NCI-H1930 (cell line): ENCODE measurements at places on chromosomes 1 and 21.

- DNase-seq: no peak
Observed at GRCh38 chr1:204623894-204624361, 61.6 kb downstream of the LRRN2 start.

DNA sequence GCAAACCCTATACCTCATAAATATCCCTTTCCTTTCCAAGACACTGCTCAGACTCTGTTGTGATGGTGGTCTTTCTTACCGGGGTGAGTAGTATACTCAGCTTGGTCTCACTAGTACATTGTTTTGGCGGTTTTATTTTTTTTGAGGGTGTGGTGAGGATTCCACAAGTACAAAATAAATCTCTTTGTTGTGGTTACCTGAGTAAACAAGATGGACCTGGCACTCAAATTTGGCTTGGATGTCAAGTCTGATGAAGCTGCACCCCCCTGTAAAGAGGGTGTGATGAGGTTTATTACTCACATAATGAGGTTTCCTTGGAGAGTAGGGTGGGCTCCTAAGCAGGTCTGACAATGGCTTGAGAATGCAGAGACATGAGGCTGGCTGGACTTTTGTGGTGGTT lies 68.2 kb upstream of the KCNJ6 start:
- no peak for DNase-seq

- no peak for DNase-seq
Observed at GRCh38 chr1:109986054-109986444, 1.5 kb downstream of the AHCYL1 start.

DNA sequence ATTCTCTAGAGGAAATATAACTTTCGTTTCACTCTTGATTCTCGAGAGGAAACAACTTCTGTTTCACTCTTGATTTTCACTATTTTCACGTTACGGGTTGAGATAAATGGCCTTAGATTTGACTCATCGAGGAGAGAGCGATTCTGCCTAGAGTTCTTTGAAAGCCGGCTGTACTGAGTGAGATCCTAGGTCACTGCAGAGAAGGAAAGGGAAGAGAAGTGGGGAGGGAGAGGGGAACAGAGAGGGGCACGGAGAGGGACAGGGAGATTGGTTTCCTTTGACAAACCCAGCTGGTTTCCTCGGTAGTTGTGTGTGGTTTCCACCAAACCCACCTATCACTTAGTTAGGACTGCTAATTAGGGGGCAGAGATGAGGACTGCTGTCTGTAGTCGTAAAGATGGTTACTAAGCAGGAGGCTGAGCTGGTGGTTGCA lies 21.6 kb upstream of the GPR137B start:
- no peak for DNase-seq

DNA sequence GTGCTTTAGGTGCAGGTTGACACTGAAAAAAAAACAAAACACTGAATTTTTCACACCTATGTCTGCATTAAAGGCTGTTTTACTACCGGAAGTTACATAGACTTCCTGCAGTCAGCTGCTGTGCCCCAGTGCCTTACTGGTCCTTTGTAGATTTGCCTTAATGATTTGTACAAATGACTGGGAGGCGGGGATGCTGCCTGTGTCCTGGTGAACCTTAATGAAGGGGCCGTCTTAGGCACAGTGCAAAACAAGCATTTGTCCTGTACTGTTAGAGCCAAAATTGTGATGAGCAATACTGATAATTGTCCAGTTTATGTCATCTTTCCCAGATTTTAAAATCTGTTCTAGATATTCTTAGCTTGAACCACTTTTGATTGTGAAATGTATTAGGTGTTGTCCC lies 90.9 kb upstream of the PGD start:
- no peak for DNase-seq

- DNase-seq: no peak
Observed at GRCh38 chr1:173507847-173508209, 30.7 kb downstream of the PRDX6 start.

- DNase-seq: no peak
Observed at GRCh38 chr1:53069265-53069662, 7.3 kb downstream of the PODN start.

- no peak for DNase-seq
Observed at GRCh38 chr1:211548321-211549091, 30.5 kb downstream of the SLC30A1 start.
